ENCODE measurements at places on chromosomes 2 and 18.

DNA sequence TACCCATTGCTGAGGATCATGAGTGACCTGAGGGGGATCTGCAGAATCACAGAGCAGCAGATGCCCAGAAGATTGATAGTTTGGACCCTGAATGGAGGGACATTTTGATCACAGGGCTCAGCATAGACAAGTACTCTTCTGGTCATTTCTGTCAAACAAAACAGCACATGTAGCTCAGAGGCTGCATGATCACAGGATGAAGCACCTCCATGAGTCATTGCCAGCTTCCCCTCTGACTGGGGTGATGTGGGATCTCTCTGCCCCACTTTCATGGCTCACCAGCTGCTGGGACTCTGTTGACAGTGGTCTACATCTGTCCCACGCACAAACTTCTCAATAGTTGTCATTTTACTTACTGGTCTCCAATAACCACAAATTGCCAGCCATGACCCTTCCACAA is 264.1 kb downstream of the RPIA start:
- no peak for DNase-seq

GRCh38 chr2:239236808-239237205 is 164.0 kb downstream of the HDAC4 start:
- no peak for DNase-seq

DNA sequence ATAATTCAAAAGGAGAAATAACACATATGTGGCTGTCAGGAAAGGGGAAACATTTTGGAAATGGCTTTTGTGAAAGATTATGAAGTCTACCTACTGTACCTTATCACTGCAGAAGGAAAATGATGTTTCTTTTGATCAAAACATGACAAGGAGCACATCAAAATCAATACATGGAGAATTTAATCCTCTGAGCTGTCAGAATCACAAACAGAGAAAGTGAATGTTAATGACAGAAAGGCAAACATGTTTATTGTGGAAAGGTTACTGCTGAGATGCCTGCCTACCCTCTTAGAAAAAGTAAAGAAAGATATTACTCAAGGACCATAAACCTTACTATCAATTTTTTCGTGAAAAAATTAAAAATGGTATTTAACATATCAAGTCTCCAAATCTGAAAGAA is 794.5 kb upstream of the GYPC start:
- DNase-seq: no peak

GRCh38 chr2:161159456-161160225 is 587 bp upstream of the TANK start:
- no peak for DNase-seq

- DNase-seq: no peak
Measured at GRCh38 chr2:196225213-196225612, 53.8 kb upstream of the STK17B start.

DNA sequence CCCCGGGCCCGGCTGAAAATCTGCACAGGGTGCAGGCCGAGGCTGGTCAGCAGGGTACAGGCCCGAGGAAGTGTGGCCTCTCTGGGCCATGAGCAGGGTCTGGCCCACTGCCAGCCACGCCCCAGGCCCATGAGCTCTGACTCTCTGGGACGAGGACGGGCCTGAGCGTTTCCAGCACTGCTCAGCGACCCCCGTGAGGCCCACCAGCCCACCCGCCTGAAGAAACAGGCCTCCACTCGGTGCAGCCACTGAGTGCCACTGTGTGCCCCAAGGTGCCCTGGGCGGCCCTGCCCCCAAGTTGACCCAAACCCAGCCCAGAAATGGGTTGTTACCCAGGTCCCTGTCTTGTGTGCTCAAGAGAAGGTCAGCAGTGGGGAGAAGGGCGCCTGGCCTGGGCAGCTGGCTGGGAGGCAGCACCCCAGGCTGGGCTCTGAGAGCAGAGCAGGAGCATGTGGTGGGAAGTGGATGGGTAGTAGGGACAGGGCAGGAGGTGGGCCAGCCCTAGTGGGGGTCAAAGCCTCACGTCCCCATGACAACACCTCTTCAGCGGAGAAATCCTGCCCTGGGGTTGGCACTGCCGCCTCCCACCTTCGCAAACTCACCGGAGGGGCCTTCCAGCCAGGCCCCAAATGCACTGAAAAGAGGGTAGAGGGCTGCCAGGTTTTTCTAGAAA is 2.1 kb upstream of the SNED1 start:
- DNase-seq: no peak

DNA sequence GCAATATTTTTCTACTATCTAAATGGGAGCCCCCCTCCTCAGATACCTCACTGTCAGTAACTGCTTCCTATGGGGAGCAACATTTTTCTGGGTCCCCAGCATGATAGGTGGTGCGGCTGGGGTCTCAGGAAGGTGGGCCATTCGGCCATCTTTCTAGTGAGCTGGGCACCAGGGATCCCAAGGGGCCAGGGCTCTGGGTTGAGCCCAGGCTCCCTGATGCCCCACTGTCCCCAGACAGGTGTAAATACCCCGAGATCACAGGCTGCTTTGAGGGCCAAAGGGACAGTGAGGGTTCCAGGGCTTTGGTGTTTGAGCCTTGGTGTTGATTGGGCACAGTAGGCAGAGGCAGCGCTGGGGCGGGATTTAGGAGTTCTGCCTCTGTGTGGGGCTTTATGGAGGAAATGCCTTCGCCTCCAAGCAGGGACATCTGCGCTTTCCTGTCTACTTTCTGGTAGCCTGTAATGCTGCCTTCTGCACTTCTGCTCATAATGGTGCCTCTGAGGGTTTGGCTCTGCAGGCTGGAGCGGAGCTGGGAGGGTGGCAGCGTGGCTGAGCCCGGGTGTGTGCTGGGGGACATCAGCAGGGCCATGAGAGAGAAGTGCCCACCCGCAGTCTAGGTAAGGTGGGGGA is 5.3 kb downstream of the ITM2C start:
- DNase-seq: no peak

GRCh38 chr2:20430035-20430434 is 16.8 kb upstream of the RHOB start:
- DNase-seq: no peak

- DNase-seq: no peak
Measured at GRCh38 chr2:74887445-74887951, 53.6 kb downstream of the HK2 start.

DNA sequence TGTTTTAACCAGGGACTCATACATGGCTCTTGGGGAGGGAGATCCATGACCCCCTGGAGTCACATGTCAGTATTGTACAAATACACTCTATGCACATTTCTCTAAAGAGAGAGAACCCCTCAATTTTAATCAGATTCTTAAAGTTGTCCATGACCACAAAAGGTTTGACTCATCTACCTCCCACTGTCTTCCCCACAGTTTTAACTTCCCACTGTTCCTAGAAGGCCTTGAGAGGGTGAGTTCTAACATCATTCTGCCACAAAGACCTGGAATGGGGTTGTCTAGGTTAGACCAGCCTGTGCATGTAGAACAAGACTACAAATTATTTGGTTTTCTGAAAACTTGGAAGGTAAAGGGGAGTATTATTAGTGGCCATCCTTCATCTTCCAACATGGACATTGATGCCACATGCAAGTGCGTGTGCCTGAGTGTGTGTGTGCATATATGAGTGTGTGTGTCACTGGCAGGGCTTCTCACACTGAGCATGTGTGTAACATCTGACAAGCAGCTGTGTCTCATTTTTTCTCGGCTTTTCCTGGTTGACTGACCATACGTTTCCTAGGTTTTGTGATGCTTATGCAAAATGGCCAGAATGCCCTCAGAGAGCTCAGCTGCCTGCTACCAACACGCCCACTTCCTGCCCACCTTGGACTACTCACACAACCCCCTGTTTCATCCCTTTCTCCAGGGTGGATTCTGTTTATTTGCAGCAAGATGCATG is 94.6 kb upstream of the LGALSL start:
- DNase-seq: no peak

GRCh38 chr2:227436436-227437174 is 35.4 kb upstream of the AGFG1 start:
- no peak for DNase-seq

DNA sequence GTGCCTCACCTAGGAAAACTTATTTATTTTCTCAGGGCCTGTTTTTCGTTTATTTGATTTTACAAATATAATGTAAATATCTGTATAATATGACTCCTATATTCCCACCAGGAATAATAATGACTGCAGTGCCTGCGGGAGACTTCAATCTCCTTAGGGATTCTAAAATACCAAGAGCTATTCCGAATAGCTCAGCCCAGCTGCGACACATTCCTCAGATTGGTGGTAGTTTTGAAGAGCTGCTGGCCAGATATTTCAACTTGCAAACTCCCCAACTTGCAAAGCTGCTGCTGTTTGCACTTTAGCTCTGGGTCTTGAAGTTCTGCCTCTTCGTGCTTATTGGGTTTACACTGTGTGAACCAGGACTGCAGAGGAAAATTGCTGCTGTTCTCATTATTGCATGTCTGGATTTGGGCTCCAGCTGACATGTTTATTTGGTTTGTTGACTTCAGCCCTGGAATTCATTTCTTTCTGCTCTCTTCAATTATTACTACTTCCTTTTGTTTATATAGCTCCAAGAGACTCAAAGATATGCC is 480.2 kb upstream of the CHST9 start:
- DNase-seq: no peak

- DNase-seq: no peak
Measured at GRCh38 chr2:30260941-30261340, 29.6 kb downstream of the LBH start.

GRCh38 chr18:24362757-24363156 is 34.9 kb downstream of the OSBPL1A start:
- DNase-seq: no peak

DNA sequence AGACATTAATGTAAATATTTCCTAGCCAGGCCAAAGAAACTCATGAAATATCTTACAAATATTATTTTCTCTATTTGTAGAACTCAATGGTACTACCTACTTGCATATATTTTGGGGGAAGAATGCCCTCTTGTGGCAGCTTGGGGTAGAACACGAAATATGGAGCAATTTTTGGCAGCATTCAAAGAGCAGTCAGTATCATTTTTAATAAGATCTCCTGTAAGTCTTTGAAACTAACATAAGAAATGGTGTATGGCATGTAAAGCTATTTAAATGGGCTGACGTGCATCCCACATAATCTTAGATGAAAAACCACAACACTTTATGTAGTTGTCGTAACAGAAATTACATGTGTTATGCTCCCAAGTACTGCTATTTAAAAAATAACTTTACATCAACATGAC is 62.3 kb upstream of the CCDC195 start:
- no peak for DNase-seq

DNA sequence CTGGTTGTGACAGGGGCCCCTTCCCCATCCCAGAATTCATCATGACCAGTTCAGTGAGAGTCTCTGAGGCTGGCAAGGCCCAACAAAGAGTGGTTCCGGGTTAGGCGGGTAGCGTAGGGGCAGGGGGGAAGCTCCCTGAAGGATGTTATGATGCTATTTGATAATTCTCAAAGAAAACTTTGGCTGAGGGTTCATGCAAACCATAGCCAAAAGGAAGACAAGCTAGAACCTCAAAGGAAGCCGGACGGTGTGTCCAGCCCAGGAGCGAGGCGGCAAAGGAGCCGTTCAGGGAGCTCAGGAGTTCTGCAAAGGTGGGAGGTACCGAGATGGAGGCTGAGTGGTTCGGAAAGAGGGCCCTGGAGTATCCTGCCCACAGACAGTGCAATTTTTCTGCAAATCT is 226.8 kb upstream of the RAB6C start:
- DNase-seq: no peak

- no peak for DNase-seq
Measured at GRCh38 chr2:57703407-57703806, 343.2 kb upstream of the VRK2 start.

- no peak for DNase-seq
Measured at GRCh38 chr18:6022845-6023244, 127.5 kb upstream of the TMEM200C start.

DNA sequence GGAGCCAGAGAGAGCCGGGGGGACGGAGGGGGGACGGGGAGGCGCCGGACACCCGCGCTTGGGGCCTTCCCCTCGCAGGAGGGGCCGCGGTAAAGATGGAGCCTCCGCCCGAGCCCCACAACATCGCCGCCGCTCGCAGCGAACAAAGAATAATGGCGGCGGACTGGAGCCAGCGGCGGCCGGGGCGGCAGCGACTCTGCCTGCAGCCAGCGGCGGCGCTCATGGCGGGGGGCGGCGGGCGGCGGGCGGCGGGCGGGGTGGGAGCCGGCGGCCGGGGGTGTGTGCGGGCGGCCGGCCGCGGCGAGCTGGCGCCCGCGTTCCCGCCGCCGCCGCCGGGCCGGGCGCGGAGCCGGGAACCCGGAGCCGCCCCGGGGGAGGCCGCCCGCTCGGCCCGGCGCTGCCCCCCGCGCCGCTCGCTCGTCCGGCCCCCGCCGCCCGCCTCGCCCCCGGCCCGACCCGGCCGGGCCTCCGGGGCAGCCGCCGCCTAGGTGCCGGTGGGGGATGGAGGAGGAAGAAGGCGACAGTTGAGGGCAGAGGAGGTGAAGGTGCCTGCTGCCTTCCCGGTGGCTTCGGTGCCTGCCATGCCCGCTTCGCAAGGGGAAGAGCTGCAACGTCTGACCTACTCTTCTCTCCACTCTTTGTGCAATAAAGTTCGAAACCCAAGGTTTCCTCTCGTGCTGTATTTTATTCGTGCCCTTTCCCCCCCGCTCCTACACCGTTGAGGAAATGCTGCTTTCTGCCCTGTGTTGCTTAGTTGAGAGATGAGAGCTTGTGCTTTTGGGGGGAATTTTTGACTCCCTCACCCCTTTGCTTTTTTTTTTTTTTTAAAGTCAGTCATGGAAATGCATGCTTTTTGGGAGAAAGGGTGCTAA is 634 bp downstream of the CREB1 start:
- no peak for DNase-seq

GRCh38 chr18:46677611-46678010 is 20.6 kb upstream of the LOXHD1 start:
- no peak for DNase-seq

GRCh38 chr2:225019105-225019504 is 23.2 kb downstream of the DOCK10 start:
- DNase-seq: no peak

DNA sequence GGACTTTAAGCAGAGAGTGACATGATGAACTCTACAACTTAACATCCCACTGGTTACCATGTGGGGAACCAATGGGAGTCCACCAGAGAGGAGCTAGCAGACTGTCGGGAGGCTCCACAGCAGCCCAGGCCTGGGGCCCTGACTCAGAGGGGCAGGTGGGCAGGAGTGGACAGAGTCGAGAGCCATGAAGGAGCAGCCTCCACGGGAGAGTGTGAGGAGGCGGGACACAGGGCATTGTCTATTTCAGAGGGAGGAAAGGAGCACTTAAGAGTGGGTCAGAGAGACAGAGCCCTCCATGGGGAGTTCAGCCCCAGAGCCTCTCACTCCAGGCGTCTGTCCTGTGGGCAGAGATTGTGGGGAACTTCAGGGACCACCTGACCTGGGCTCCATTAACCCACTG is 118.7 kb downstream of the CYP26B1 start:
- no peak for DNase-seq

GRCh38 chr2:109218087-109218791 is 89.2 kb downstream of the SH3RF3 start:
- DNase-seq: no peak

- no peak for DNase-seq
Measured at GRCh38 chr2:160324161-160324800, 124.2 kb upstream of the ITGB6 start.

DNA sequence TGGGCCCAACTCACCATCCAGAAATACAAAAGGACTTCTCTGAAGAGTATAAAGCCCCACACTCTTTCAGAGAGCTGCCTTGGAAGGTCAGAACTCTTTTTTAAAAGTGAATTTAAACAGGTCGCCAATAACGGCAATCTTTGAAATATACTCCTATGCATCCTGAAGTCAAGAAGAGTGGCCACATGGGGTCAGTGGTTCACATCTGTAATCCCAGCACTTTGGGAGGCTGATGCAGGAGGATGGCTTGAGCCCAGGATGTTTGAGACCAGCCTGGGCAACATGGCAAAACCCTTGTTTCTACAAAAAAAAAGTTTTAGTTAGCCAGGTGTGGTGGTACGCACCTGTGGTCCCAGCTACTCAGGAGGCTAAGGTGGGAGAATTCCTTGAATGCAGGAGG is 68.1 kb upstream of the FZD7 start:
- no peak for DNase-seq

GRCh38 chr2:217691920-217692666 is 310.7 kb downstream of the TNS1 start:
- DNase-seq: no peak
